ENCODE measurements at places on chromosomes 3 and 15. TPM values are rescaled to one million over a fixed set of nuclear protein-coding genes. Genes with fewer than 3 reads are reported as not detected.

GPR27 gene
- total RNA-seq: 2.7 TPM

LCTL gene
- total RNA-seq: not detected

PSTPIP1 gene
- 1.2 TPM for total RNA-seq

UCN2 gene
- total RNA-seq: 0.69 TPM

CATSPER2 gene
- total RNA-seq: 4.7 TPM

ARL8B gene
- 91.3 TPM for total RNA-seq

TRNT1 gene
- total RNA-seq: 51.4 TPM

CPLX3 gene
- total RNA-seq: not detected

CCDC9B gene
- total RNA-seq: 10.0 TPM

ALDH1L1 gene
- 11.5 TPM for total RNA-seq

PROK2 gene
- 0.74 TPM for total RNA-seq

EPHA6 gene
- 15.9 TPM for total RNA-seq

GPD1L gene
- total RNA-seq: 63.3 TPM

FOXB1 gene
- total RNA-seq: not detected

BNIP2 gene
- total RNA-seq: 115 TPM

RTP4 gene
- total RNA-seq: 2.5 TPM

IQCF5 gene
- not detected for total RNA-seq

RHCG gene
- 0.16 TPM for total RNA-seq

ROPN1 gene
- total RNA-seq: not detected

GOLGA6L7 gene
- not detected for total RNA-seq

RASGRP1 gene
- total RNA-seq: 0.74 TPM

- no peak for DNase-seq
Measured at GRCh38 chr3:113110267-113110666, 101.1 kb upstream of the BOC start.

GRCh38 chr3:54123776-54124196 lies 1.4 kb downstream of the CACNA2D3 start:
- peak; percentile 15 for DNase-seq

DNA sequence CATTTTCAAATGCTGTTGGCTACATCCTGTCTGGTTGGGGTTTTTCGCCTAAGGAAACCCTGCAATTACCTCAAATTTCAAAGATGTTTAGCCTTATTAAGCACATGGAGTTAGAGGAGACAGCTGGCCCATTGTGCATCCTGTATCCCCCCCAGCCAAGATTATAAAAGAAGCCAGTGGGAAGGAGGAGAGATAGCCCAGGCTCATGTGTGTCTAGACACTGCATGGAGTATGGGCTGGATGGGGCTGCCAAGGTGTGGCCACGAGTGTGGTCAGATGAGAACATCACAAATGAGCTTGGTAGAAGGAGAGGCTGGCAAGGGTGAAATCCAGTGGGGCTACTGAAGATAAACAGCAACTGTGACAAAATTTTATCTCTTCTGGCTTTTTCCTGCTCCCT lies 270.0 kb upstream of the TBC1D5 start:
- DNase-seq: no peak

DNA sequence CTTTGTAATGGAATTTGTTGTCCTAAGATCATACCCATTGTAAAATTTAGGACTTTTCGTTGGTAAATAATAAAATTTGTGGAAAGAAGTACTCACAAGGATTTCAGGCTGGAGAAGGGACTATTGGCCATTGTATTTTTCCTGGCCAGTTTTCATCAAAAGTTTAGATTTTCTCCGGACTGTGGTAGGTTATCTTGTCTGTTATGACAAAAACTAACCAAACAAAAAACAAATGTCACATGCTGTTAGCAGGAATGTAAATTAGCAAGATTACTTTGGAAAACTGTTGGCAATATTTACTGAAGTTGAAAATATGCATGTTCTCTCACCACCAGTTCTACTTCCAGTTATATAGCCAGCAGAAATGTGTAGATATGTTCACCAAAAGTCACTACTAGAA lies 27.8 kb downstream of the PDE8A start:
- no peak for DNase-seq

GRCh38 chr15:31456354-31457060 lies 129.9 kb downstream of the KLF13 start:
- no peak for DNase-seq

DNA sequence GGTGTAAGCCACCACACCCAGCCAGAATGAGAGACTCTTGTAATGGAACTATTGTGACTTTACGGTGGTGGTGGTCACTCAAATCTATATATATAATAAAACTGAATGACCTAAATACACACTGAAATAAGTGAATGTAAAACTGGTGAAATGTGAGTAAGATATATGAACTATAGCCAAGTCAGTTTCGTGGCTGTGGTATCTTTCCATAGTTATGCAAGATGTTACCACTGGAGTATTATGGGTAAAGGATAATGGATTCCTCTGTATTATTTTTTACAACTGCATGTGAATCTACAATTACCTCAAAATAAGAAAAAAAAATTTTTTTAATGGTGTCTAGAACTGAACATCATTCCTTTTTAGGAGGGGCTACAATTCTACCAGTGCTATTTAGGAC lies 21.9 kb downstream of the PIK3CB start:
- no peak for DNase-seq

DNA sequence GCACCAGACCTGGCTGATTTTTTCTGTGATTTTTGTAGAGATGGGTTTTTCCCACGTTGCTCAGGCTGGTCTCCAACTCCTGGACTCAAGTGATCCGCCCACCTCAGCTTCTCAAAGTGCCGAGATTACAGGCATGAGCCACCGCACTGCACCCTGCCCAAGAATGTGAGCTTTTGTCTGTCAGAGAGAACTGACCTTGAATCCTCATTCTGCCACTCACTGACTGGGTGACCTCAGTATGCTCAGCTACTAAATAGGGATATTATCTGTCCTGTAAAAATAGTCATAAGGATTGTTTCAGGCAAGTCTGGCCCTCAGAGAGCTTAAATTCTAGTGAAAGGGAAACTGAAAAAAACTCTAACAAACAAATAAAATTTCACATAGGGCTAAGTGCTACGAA lies 2.1 kb upstream of the RFT1 start:
- no peak for DNase-seq

GRCh38 chr3:15205934-15206661 lies at the start of gene CAPN7:
Gene CAPN7 (plus strand): TSS chr3:15206246. CDS start chr3:15206496, 250 bp downstream.
- DNase-seq: peak; percentile 77

DNA sequence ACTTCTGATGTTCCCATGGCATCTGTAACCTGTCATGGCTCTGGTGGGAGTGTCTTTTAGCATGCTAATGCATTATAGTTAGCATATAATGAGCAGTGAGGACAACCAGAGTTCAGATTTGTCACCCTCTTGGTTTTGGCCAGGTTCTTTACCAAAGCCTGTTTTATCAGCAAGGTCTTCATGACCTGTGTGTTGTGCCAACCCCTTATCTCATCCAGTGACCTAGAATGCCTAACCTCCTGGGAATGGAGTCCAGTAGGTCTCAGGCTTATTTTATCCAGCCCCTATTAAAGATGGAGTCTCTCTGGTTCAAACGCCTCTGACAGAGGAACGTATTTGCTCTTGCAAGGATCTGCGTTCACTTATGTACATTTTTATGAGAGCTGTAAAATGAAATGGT lies 60.3 kb upstream of the UTS2B start:
- DNase-seq: no peak

- DNase-seq: no peak
Measured at GRCh38 chr3:23002836-23003732, 200.0 kb upstream of the UBE2E2 start.

- DNase-seq: no peak
Measured at GRCh38 chr15:57330619-57331340, 45.5 kb upstream of the CGNL1 start.

GRCh38 chr3:81198756-81199155 lies 562.7 kb downstream of the GBE1 start:
- DNase-seq: no peak

GRCh38 chr3:193498215-193498614 lies 56.5 kb downstream of the ATP13A4 start:
- DNase-seq: no peak

DNA sequence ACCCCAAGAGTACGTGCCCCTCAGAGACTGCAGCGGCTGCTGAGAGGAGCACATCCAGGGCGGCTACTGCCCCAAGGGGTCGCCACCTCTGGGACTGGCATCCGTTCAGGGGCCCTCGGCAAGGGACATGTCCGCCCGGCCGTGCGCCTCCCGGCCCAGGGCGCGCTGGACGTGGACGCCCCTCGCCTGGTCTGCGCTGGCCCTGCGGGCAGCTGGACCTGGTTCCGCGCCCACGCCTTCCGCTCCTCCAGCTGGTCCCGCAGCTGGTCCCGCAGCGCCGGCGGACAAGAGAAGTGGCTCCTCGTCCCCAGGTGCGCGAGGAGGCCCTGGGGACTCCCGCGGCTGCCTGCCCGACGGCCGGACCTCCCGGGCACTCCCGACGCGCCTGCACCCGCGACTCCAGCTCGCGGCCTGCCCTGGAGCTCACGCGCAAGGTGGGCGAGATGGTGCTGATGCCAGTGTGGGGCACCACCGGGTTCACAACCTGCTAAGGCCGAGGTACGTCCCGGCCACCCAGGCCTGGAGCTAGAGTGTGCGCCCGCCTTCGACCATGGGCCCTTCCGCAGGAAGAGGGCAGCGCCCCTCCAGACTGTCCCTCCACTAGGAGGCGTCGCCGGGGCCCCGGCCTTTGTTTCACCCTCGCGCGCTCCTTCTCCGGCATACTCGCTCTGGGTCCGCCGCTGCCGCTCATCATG lies 14.4 kb upstream of the GP9 start:
- DNase-seq: no peak

DNA sequence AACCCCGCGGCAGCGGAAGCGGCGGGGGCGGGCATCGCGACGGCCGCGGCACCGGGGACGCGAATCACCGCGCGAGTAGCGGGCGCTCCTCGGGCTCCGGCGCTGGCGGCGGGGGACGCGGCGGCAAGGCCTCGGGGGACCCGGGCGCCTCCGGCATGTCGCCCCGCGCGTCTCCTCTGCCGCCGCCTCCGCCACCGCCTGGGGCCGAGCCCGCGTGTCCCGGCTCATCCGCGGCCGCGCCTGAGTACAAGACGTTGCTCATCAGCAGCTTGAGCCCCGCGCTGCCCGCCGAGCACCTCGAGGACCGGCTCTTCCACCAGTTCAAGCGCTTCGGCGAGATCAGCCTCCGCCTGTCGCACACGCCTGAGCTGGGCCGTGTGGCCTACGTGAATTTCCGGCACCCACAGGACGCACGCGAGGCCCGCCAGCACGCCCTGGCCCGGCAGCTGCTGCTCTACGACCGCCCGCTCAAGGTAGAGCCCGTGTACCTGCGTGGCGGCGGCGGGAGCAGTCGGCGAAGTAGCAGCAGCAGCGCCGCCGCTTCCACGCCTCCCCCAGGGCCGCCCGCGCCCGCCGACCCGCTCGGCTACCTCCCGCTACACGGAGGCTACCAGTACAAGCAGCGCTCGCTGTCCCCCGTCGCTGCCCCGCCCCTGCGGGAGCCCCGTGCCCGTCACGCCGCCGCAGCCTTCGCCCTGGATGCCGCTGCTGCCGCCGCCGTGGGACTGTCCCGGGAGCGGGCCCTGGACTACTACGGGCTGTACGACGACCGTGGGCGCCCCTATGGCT lies 675 bp downstream of the RBM15B start:
- DNase-seq: no peak

GRCh38 chr3:79286882-79287281 lies 480.9 kb downstream of the ROBO1 start:
- no peak for DNase-seq

GRCh38 chr3:37467761-37468160 lies 293.4 kb upstream of the LRRFIP2 start:
- DNase-seq: no peak

DNA sequence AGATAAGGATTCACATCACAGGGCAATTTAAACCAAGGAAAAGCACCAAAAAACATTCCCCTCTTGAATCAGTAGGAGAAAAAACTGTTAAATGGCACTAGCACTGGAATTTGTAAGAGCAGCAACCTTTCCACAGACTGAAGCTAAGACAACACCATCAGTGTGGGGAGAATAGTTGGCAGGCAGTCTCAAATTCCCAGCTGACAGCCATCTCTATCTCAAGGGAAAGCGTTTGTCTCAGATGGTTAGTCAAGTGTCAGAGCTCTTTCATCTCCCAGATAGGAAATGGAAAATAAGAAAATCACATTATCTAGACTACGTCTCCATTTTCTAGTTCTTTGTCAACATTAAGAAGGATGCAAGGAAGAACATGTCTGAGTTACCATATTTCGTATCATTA lies 228.7 kb downstream of the WDR72 start:
- no peak for DNase-seq

GRCh38 chr15:42707068-42707467 lies 29.9 kb downstream of the CDAN1 start:
- no peak for DNase-seq

GRCh38 chr3:138539352-138539751 lies 54.7 kb downstream of the CEP70 start:
- DNase-seq: no peak

DNA sequence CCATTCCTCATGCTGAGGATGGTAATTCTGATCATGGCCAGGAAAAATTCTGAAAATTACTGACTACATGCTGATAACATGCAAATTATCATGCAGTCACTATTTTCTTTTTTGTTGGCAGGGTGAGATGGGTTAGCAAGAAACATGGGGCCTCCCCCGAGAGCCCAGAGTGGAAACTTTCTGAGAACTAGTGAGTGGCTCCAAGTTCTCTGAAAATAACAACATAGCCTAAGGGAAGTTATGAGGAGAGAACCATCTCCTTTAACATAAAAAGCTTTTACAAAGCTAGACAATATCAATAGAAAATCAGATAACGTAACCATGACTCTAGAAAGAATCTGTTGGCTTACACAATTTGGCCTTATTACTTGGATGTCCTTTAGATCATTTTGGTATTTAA lies 254.2 kb downstream of the PLOD2 start:
- no peak for DNase-seq

DNA sequence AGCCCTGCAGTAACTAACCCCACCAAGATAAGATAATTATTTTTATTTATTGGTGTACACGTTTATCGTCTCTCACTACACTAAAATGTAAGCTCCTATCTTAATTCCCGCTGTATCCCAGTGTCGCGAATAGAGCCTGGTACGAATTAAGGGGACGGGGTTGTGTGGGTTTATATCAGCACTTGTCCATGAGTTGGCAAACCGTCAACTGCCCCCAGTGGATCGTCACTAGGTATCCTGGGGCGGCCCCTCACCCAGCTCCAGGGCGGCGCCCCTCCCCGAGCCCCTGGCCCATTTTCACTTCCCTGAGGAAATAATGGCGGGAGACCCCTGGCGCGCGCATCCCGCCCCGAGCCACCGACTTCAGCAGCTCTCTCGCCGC lies 465 bp downstream of the RUVBL1 start:
- DNase-seq: no peak

GRCh38 chr3:23728601-23729117 lies 77.1 kb upstream of the UBE2E1 start:
- DNase-seq: no peak
